SJSA1 (cell line): ENCODE measurements at places on chromosomes 7 and 10. TPM values are rescaled to one million over a fixed set of nuclear protein-coding genes. Genes with fewer than 3 reads are reported as not detected.

- DNase-seq: no peak
These were observed 25.0 kb downstream of the ZFAND2A start for GRCh38 chr7:1134951-1135350.

DNA sequence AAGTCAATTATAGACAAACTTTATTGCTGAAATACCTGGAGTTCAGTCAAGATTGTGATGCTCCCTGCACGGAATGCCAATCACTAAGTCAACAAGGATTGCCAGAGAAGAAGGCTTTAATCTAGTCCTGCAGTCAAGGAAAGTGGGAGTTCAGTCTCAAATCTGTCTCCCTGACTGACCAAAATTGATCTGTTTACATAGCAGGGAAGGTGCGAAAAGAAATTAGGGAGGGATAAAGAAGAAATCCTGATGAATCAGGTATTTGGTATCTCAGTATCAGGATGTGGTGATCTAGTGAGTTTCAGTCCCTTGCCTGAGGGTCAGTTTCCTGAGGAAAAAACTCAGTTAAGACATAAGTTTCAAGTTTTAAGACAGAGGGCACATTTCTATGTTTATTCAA lies 2.1 kb upstream of the AKR1D1 start:
- DNase-seq: no peak

DNA sequence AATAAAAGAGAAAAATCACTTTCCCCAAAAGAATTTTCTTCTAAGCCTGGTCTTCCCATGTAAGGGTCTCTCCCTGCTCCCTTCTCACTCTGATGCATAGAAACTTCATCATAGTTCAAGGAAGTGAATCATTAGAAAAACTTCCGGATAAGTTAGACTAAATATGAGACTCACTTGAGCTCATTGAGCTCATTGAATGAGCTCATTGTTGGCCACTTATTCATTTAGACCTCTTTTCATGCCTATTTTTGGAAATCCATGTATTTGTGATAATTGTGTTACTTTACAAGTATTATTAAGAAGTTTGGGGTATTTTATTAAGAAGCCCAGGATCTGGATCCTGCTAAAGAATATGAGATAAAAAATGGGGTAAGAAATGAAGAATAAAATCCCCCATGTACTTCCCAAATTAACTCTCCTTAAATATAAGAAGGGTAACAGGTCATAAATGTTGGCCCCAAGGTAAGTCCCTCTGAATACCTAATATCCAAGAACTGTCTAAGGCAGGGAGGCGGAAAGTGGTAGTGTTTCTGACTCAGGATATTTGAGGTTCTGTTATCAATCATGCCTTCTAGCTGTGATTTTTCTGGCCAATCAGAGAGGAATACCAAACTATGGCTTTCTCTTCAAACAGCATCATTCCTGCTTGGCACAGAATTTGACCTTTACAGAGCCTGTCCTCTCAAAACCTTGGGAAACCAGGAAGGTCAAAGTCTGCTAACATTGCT lies 236.5 kb upstream of the PTN start:
- DNase-seq: peak; percentile 66

The AKR1C8 gene
- total RNA-seq: 0.16 TPM in 1 of 2 replicates, not detected in the other

GRCh38 chr10:91537614-91538383 lies 95.1 kb downstream of the PPP1R3C start:
- no peak for DNase-seq

DNA sequence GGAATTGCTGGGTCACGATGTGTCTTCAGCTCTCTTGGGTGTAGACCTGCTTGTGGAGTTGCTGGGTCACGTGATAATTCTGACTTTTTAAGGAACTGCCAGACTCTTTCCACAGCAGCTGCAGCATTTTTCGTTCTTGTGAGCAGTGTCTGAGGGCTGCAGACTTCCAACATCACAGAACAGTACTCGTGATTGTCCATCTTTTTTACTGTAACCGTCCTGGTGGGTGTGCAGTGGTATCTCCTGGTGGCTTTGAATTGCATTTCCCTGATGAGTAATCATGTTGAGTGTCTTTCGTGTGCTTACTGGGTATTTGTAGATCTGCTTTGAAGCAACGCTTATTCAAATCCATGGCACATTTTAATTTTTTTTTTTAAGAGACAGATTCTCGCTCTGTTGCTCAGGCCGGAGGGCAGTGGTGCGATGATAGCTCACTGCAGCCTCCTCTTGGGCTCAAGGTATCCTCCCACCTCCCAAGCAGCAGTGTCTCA lies 22.7 kb downstream of the INPP5A start:
- no peak for DNase-seq

- no peak for DNase-seq
These were observed 40.6 kb upstream of the FAM3C start for GRCh38 chr7:121436688-121437087.

DNA sequence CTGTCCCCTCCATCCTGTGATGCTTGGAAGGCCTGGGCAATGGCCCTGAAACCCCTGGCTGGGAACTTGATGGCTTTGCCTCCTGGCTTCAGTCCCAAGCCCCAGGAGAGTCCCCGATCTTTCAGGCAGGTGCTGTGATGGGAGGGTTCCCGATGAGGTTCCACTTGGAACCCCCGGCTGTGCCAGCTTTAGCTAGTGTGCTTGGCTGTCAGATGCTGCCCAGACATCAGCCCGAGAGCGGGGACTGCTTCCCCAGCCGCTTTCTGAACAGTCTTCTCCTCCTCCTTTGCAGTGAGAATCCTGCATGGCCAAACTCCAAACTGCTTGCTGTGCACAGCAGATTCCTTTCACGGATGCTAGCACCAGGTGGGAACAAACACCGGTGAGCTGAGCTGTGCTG lies 58.1 kb downstream of the PKD1L1 start:
- no peak for DNase-seq

- peak; percentile 77 for DNase-seq
These were observed 147.1 kb downstream of the RGS10 start for GRCh38 chr10:119395280-119396007.

GRCh38 chr10:21501091-21501490 lies 24.4 kb downstream of the SKIDA1 start:
- DNase-seq: no peak

The FAM25C gene
- not detected in 2 replicates for total RNA-seq

The MOGAT3 gene
- total RNA-seq: not detected in 2 replicates

DNA sequence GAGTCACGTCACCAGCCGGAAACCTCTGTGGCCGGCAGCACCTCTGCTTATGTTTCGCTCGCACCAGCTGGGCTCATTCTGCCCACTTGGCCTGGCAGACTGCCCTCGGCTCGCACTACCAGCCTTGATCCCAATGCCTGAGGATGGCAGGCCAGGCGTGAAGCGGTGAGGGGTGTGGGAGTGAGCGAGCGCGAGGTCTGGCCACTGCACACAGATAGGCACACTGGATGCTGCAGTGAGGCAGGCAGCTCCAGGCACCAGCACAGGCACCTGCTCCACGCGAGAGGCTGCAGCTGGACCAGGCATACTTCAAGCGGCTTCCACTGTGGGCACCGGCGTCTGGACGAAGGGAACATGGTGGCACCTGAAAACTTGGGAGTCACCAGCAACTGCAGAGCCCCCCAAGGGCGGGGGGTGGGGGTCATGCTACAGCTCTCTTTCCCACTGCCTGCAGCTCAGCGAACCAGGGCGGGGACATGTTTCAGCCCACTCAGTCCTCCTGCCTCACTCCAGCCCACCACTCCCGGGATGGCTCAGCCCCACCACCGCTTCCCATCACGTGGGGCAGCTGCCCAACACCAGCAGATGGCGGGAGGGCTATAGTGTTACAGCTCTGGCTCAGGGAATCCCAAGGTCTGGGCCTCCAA lies 5.4 kb upstream of the DMTF1 start:
- DNase-seq: no peak

The SCART1 gene
- 0.09 and 0.18 TPM in 2 replicates for total RNA-seq

The LIPM gene
- total RNA-seq: not detected in 2 replicates

- DNase-seq: no peak
These were observed 743.3 kb downstream of the GRID1 start for GRCh38 chr10:85623342-85623741.

The NACAD gene
- 0.81 and 1.5 TPM in 2 replicates for total RNA-seq

The AS3MT gene
- total RNA-seq: 0.09 and 0.45 TPM in 2 replicates

DNA sequence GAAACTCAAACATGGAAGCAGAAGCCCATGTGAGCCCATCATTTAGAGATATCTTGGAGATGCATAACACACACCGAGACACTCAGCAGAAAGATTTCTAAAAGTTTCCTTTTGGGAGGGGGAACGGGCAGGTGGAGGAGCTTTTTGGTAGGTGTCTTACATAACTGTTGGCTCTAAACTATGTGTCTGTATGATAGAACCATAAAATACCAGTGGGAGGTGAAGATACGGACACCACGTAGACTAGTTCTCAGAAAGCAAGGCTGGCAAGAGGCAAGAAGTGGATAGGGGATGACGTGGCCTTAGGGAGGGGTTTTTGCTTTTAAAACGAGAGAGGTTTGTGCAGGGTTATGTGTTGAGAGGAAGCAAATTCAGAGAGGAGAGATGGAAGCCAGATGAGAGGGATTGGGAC lies 36.5 kb downstream of the IL15RA start:
- DNase-seq: no peak

The MYL10 gene
- total RNA-seq: not detected in 2 replicates

The SVOPL gene
- total RNA-seq: not detected in 2 replicates

The FHIP2A gene
- 18.5 and 24.8 TPM in 2 replicates for total RNA-seq

The ANLN gene
- 298 and 397 TPM in 2 replicates for total RNA-seq

- DNase-seq: no peak
These were observed 3.1 kb upstream of the EVX1 start for GRCh38 chr7:27239387-27240014.

The RBP3 gene
- not detected in 2 replicates for total RNA-seq

GRCh38 chr7:150373049-150373801 lies 4.6 kb downstream of the REPIN1 start:
- no peak for DNase-seq

- no peak for DNase-seq
These were observed 460.5 kb downstream of the RPS24 start for GRCh38 chr10:78494179-78494578.

The STEAP4 gene
- not detected in 2 replicates for total RNA-seq

DNA sequence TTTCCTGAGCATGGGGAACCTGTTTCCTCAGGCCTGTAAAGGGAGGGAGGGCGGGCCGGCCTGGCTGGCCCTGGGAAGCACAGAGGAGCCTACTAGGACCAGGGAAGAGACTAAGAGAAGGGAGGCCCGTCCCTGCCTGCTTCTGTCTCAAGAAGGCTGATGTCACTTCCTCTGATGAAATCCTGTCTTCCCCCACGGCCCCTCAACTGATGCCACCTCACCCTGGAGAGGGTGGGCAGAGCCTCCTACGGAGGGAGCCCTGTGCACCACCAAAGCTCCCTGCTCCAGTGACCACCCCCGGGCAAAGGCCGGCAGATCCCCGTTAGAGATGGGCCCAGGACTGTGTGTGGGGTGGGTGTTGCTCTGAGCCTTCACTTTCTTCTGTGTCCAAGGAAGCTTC lies 1.0 kb upstream of the PILRA start:
- DNase-seq: no peak

DNA sequence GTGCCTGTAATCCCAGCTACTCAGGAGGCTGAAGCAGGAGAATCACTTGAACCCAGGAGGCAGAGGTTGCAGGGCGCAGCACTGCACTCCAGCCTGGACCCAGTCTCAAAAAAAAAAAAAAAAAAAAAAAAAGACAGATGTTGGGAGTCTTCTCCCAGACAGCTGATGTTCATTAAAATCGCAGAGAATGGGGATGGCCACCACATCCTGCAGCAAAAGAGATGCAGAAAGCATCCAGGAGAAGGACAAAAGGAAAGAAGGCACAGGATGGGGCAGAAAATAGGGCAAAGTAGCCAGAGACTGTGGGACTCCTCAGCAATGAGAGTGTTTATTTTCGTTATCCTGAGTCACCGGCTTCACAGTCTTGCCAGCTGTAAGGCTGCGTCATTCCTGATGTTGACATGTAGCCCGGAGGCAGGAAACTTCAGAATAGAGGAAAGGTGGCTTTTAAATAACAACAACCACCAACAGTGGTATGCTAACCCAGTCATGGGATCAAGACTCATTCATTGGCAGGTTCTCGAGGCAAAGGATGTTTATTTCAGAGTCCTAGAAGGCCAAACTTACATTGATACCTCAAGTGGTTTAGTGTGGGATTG lies 149.5 kb upstream of the SVIL start:
- peak; percentile 95 for DNase-seq

GRCh38 chr10:72285972-72286521 lies 12.3 kb downstream of the DDIT4 start:
- no peak for DNase-seq

- no peak for DNase-seq
These were observed 177.2 kb downstream of the SEM1 start for GRCh38 chr7:96532428-96532935.

DNA sequence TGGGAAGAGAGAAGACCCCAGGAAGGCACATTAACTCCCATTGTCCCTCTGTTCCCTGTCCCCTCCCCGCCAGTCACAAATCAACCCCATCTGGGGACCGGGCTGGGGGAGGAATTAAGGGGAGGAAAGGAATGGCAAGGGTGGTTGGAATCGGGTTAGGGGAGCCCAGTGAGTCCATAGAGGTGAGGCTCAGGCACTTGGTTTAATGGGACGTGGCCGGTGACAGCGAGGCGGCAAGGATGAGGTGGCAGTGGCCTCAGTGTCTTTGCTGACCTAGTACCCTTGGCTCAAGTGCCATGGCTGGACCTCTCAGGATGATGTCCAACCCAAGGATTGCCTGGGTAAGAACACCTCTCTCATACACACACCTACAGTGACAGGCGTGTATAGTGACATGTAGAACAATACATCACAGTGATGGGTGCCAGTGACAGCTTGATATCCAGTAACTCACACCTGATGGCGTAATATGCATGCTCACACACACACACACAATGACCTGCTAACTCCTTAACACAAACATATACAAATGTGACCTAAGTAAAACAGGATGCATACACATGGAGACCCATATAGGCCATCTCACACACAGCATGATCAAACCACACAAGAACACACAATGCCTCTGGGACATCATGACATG lies 12.3 kb downstream of the KCNIP2 start:
- no peak for DNase-seq

The PNLIPRP1 gene
- total RNA-seq: not detected in 2 replicates

GRCh38 chr7:47634273-47634672 lies 52.4 kb upstream of the TNS3 start:
- no peak for DNase-seq

- no peak for DNase-seq
These were observed 80.1 kb upstream of the CAPZA2 start for GRCh38 chr7:116782177-116782711.
